ENCODE measurements at places on chromosomes 7 and 10. TPM values are rescaled to one million over a fixed set of nuclear protein-coding genes. Genes with fewer than 3 reads are reported as not detected.
A peak's percentile ranks its signal among the peaks of the same experiment; 100 is the strongest.

The NKX2-3 gene
- not detected for total RNA-seq

The GPC2 gene
- 6.2 TPM for total RNA-seq

DNA sequence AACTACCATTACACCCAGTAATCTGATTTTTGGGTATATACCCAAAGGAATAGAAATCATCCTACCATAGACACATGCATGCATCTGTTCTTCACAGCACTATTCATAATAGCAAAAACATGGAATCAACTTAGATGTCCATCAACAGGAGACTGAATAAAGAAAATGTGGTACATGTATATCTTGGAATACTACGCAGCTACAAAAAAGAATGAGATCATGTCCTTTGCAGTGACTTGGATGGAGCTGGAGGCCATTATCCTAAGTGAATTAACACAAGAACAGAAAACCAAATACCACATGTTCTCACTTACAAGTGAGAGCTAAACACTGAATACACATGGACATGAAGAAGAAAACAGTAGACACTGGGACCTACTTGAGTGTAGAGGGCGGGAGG lies 254.9 kb downstream of the CACNA2D1 start:
- no peak overlapping the region for H3K27ac ChIP-seq
- no peak for DNase-seq
- no peaks in the 10 kb centered on the region for H3K27me3 ChIP-seq

GRCh38 chr7:130491841-130492522 lies at the start of gene MEST:
TSS of gene MEST (plus strand) at chr7:130492085. CDS start at chr7:130492314, 229 bp downstream.
- H3K4me1 ChIP-seq: peaks cover 16% of the 10 kb centered on the region
- H3K4me3 ChIP-seq: peak within 1 kb of the TSS; percentile 38
- H3K27ac ChIP-seq: no peak within 1 kb of the TSS
- peaks cover 5% of the 10 kb centered on the region for H3K36me3 ChIP-seq

- H3K36me3 ChIP-seq: peaks cover 10% of the 10 kb centered on the region
- H3K27ac ChIP-seq: peak overlapping the region; percentile 77
- H3K27me3 ChIP-seq: peaks cover 89% of the 10 kb centered on the region
- H3K4me1 ChIP-seq: peaks cover 24% of the 10 kb centered on the region
Observed at GRCh38 chr10:113991091-113991860, 52.4 kb upstream of the ADRB1 start.

DNA sequence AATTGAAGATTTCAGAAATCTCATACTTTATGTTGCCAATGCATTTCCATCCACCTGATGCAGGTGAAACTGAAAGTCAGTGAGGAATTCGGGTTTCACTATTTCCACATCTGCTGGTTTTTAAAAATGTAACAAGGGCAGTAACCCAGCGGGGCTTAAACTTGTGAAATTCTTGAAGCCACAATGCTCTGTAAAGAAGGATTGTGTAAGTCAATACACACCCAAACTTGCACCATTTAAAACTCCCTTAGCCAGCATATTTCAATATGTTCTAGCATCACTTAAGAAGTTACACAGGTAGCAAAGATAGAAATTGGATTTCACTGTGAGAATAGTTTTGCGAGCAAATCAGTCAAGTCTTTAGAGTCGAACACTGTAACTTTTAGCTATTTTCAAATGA lies 386.1 kb downstream of the PLXDC2 start:
- H3K27me3 ChIP-seq: no peaks in the 10 kb centered on the region
- no peaks in the 10 kb centered on the region for H3K4me1 ChIP-seq

DNA sequence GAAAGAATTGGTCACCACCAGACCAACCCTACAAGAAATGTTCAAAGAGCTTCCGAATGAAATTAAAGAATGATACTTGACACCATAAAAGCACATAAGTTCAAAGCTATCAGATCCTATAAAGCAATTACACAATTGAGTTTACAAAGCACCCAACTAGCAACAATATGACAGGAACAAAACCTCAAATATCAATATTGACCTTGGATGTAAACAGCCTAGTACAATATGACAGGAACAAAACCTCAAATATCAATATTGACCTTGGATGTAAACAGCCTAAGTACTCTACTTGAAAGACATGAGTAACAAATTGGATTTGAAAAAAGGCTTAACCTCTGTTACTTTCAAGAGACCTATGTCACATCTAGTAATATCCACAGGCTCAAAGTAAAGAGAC lies 1201.4 kb downstream of the XPNPEP1 start:
- no peaks in the 10 kb centered on the region for H3K27me3 ChIP-seq
- no peaks in the 10 kb centered on the region for H3K36me3 ChIP-seq
- H3K4me1 ChIP-seq: no peaks in the 10 kb centered on the region
- DNase-seq: no peak
- no peak overlapping the region for H3K27ac ChIP-seq

DNA sequence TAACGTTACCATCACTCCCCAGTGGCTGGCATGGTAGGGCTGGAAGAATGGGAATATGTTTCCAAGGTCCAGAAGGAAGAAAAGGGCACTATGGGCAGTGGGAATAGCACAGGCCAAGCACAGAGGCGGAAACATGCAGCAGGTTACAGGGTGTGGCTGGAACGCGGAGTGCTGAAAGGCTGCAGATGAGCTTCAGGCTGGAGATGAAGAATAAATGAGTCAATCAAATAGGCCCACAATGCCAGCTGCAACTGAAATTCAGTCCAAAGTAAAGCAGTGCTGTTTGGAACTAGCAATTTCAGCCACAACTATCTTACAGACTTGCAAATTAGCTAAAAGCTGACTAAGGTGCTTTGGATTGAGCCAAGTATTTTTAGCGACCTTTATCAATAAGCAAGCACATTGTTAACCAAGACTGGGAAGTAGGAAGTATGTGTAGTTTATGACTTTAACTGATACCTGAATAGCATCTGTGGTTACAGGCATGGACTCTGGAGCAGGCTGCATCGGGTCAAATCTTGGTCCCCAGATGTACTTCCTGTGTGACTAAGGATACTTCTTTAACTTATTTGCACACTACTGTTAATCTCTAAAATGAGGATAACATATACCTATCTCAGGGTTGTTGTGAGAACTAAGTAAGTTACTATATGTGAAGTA lies 77.5 kb upstream of the CTTNBP2 start:
- no peak overlapping the region for H3K4me3 ChIP-seq
- H3K27me3 ChIP-seq: no peaks in the 10 kb centered on the region
- H3K4me1 ChIP-seq: no peaks in the 10 kb centered on the region
- H3K36me3 ChIP-seq: no peaks in the 10 kb centered on the region
- no peak for DNase-seq

The ALOX5 gene
- total RNA-seq: 8.9 TPM

The FEZF1 gene
- not detected for total RNA-seq

GRCh38 chr10:58838561-58839208 lies 326.0 kb downstream of the BICC1 start:
- no peaks in the 10 kb centered on the region for H3K36me3 ChIP-seq
- H3K4me1 ChIP-seq: no peaks in the 10 kb centered on the region
